ENCODE measurements at places on chromosomes 7 and 10.

DNA sequence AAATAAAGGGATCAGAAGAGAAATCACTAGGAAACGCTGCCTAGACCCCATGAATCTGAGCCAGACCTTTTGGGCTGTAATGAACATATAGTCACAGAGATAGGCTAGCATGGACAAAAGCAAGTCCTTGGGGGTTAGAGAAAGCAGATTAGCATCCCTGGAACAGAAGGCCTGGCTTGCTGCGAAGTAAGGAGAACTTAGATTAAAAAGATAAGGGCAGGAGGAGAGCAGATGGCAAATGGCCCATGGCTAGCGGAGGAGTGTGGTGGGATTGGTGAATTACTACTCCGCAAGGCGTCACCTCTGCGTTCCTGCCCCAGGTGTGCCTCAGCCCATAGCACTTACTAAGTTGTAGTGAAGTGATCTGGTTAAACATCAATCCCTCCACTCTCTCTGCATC, 92.3 kb upstream of the ZNF438 start:
- DNase-seq: no peak

DNA sequence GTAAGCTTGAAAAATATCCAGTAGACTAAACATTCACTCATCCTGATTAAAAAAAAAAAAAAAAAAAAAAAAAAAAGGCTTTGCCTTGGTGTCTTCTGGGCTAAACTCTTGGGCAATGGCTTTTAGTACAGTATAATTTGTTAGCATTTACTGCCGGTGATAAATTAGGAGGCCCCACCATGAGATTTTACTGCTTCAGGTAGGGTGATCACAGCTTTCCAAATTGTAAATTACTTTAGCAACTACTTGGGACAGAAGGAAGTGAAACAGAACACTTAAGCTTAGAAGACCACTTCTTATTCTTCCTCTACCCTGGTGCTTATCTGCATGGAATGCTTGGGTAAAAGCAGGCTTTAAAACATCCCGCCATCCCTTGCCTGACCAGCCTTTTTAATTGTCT, 152.1 kb downstream of the HIBADH start:
- DNase-seq: no peak

DNA sequence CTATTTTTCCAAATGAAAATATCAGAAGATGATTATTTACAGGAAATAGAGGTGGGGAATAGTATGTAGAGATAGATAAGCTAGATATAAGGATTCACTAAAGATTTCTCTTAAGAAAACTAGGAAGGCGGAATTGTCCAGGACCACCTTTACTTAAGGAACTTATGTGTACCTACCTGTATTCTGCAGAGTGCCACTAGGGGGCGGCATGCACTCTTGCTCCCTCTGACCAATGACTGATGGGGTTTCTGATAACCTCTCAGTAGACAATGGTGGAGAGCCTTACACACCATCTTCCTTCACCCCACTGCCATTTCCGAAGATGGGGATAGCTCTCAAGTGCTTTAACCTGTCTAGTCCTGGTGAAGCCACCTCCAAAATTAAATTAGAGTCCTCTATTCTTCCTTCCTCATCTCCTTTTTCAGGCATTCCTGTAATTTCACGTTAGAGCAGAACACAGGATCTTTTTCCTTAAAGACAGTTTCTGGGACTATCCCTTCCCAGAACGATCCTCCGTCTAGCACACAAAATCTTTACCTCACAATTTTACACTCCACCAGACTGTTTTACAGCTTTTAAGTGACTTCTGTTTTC, 453.1 kb downstream of the SORCS1 start:
- peak; percentile 27 for DNase-seq

DNA sequence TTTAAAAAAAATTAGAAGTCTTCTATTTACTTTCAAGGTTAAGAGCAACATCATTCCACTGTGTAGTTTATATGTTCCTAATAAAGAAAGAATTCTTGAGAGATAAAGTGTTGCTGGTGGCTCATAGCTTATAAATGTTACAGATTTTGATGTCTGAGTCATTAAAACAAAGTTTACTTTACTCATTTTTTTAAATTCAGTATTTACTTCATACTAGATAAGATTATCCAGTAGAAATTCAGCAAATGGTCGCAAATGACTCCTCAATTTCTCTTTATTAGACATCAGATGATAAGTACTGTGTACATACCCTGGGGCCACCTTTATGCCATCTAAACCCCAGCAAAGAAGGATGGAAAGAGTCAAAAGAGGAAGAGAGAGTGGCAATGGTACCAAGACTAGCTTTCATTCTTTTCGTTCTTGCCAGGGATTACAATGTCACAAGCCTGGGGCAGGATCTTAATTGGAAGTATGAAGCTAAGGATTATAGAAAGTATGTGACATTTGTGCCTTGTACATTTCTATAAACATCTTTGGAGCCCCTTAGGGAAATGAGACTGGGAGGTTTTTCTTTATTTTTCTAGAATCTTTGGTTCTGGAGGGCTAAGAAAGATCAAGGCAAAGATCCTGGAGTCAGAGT, 206.1 kb downstream of the CHRM2 start:
- DNase-seq: no peak

DNA sequence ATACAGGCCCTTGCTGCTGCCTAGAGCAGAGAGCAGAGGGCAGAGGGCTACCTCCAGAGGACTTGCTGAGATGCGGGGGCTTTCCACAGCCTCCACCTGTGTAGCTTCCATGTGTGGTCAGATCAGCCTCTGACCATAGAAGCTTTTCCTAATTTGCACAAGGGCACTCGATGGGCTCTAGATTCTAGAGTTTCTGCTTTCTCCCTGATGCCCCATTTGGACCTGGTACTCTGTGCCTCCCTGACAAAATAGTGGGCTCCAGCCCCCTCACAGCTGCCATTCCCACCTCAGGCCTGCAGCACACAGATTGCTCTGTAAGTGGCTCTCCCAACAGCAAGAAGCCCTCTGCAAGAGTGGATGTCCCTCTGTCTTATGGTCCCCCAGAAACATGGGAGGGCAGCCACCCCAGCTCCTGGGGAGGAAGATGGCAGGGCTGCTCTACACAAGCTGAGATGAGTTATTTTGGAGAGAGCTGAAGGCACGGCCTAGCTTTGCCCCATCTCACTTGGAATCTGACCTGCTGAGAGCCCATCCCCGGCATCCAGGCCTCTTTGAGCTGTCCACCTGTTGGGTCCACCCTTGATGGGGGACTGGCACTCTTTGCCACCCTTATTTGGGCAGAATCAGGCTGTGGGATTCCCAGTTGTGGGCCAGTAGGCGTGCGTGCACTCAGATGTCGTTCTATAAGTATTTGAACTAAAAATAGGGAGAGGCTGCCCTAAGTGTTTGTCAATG, 16.7 kb downstream of the TMEM273 start:
- DNase-seq: no peak

GRCh38 chr7:25860275-25861163, 291.5 kb upstream of the NFE2L3 start:
- DNase-seq: peak; percentile 73

- DNase-seq: no peak
Observed at GRCh38 chr10:113038183-113038582, 88.1 kb downstream of the TCF7L2 start.

GRCh38 chr10:116774728-116775151, 32.4 kb upstream of the HSPA12A start:
- no peak for DNase-seq

- no peak for DNase-seq
Observed at GRCh38 chr7:11155883-11156282, 182.2 kb downstream of the PHF14 start.

- DNase-seq: no peak
Observed at GRCh38 chr7:113085781-113086390, 741 bp downstream of the GPR85 start.

DNA sequence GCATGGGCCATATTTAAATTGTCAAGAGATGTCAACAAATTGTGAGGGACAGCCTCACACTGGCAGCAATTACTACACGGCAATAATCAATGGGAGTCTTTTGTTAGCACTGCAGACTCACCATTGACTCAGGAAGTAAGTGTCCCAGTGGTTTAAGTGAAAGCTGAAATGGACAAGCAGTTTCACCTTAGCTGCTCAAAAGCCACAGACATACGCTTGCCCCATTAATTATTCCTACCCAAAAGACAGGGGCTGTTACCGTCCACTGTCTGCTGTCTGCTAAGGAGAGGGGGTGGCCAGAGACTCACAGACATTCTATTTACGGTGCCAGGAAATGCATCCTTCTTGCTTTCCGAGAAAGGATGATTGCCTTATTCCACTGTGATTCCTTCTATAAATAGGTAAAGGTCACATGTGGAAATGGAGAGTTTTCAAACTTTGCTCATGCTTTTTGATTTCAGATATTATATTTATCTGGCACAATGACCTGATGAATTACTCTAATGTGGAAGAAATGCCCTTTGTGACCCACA, 309.7 kb upstream of the NFE2L3 start:
- DNase-seq: no peak

DNA sequence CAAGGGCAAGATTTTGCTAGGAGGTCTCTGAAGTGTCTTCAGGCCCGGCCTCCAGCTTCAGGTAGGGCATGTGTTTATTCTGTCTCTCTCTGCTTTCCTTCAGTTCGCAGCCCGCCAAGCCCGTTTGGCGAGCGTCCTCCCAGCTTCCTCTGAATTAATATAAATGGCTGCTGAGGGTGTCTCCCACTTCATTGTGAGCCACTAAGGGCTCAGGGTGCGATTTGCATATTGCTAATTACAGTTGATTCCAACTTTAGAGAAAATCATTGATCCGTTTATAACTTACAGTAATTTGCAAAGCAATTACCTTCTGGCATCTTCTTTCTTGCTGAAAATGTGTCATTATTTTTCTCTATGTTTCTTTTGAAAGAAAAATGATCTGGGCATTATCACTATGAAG, 128.3 kb upstream of the SORCS3 start:
- DNase-seq: no peak

- DNase-seq: no peak
Observed at GRCh38 chr10:71265201-71265575, 52.8 kb downstream of the UNC5B start.

DNA sequence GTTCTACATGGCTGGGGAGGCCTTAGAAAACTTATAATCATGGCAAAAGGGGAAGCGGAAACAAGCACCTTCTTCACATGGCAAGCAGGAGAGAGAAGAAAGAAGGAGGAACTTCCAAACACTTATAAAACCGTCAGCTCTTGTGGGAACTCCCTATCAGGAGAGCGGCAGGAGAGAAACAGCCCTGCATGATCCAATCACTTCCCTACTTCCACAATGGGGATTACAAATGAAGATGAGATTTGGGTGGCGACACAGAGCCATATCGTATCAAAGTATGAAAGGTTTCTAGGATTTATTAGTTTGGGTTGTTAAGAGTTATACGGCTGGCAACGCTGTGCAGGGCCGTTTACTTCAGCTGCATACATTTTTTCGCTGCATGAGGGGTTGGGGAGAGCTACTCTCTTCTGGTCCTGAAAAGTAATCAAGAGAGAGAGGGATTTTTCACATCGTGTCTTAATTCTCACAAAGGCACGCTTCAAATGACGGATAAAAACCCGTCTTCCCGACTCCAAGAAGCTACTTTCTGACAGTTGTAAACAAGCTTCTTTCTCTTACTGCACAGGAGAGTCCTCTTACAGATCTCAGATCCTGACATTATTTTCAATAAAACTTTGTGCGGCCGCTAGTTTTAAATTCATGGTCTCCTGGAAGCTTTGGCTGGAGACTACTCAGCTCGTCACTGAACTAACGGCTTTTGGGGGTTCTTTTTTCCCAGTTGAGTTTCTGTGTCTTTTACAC, 751 bp upstream of the GTPBP10 start:
- peak; percentile 32 for DNase-seq

DNA sequence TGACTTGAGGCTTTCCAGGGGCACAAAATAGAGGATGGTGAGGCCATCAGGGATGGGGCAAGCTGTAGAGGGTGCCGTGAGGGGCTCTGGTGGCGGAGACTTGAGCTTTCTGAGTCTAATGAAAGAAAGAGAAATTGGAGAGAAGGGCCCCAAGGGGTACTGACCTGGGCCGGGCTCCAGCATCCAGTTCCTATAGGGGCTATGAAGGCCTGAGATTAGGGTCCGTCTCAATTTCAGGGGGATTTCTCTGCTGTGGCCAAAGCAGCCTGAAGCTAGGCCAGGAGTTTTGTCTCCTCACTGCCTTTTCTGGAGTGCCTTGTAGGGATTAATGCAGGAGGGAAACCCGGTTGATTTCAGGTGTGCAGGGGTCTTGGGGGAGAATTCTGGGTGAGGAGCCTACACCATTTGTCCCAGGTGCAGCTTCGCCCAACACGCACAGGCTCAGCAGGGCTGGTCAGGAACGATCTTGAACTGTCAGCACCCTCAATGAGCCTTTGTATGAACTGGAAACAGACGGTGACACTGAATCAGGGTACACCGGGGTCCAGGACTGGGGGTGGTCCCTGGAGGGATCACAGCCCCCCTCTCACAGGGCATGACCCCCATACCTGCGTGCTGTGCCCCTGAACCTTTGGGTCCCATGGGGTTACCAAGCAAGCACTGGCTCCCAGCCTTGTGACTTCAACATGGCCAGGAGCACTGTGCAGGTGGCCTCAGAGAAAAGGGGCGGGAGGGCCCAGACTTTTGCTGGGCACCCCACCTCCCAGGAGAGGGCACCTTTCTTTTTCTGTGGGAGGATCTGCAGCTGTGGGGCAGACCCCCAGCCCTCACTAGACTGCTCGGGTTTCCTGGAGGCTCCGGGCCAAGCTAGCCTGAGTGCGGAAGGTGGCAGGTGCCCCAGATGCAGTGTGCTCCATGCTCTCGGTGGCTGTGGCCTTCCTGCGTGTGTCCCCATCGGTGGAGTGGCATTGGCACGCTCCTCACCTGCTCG, 122.9 kb upstream of the RET start:
- no peak for DNase-seq

DNA sequence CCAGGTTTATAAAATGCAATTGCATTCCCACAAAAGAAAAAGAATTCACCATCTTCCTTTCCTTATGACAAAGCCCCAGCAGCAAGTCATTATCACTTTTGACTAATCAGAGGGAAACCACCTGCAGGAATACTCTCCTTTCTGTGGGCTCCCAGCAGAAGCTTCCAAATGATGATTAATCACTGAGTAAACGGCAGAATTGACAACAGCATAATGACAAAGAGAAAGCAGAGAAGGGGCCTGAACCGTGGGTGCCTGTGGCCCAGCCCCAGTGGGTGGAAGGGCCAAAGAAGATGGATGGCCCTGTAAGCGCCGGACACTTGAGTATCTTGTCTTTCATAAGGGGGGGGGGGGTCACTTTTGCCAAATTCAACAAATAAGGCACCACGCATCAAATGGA, 152.4 kb upstream of the NRBF2 start:
- no peak for DNase-seq

GRCh38 chr10:121734589-121735045, 136.4 kb upstream of the FGFR2 start:
- DNase-seq: no peak

GRCh38 chr7:140672382-140673062, at the start of gene ADCK2:
ADCK2 (plus strand) TSS chr7:140672945; CDS start chr7:140673331, 386 bp downstream.
- DNase-seq: peak; percentile 60

DNA sequence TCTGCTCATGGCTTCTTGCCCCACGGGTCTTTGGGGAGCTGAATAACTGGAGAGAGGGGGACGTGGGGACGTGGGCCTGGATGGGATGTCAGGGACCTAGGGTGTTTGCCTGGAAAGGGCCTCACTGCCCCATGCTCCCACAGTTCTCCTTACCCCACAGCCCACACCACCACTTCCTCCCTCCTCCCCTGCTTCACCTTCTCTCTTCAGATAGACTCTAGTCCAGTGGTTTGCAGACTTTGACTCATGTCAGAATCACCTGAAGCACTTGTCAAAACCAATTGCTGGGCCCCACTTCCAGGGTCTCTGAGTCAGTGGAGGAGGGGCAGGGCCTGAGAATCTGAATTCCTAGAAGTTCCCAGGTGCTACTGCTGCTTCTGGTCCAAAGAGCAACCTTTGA, 327.4 kb downstream of the RPS24 start:
- no peak for DNase-seq

GRCh38 chr7:55375237-55375636, 10.1 kb downstream of the LANCL2 start:
- DNase-seq: no peak

- DNase-seq: no peak
Observed at GRCh38 chr10:73248259-73248724, 1.2 kb upstream of the DNAJC9 start.

Data from right hindlimb (tissue), 1 donor.